Activated naive CD4-positive, alpha-beta T cell treated with anti-CD3 and anti-CD28 coated beads, Interleukin-2, amount 10 ng/mL, durations not matched to agents 7 days and 5 days (primary cell): ENCODE measurements at places on chromosomes 1 and 21.

- no peaks in the 10 kb centered on the region for H3K4me1 ChIP-seq
- H3K4me3 ChIP-seq: no peak overlapping the region
- no peak overlapping the region for H3K27ac ChIP-seq
Measured at GRCh38 chr1:55052221-55053142, 13.1 kb downstream of the PCSK9 start.

DNA sequence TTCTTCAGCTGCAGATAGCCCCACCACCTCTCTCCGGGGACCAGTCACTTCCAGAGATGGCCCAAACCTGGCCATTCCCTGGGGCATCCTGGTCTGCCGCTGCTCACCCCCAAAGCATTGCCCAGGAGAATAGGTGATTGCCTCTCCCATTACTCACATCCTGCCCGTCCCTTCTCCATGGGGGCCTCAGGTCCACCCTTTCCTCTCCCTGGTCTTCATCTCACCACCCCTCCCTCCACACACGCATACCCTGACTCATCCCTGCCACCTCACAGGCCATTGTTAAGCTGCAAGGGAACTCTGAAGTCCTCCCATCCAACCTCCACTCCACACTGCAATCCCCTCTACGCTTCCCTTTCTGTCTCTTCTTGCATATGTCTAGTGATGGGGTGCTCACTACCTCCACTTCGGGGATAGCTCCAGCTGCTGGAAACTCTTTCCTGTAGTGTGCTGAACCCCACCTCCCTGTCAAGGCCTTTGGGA lies at the start of gene PLEKHG5:
PLEKHG5 (minus strand) TSS at position 188 of the 483 bp plus-strand sequence. CDS start 14,096 bp downstream, outside the sequence.
- no peak for DNase-seq
- no peaks in the 10 kb centered on the region for H3K36me3 ChIP-seq
- H3K27me3 ChIP-seq: peaks cover 32% of the 10 kb centered on the region
- H3K27ac ChIP-seq: peak within 1 kb of the TSS; percentile 82

- no peaks in the 10 kb centered on the region for H3K4me1 ChIP-seq
- H3K36me3 ChIP-seq: no peaks in the 10 kb centered on the region
- H3K27ac ChIP-seq: no peak overlapping the region
Measured at GRCh38 chr1:44587796-44588460, 86.4 kb downstream of the TMEM53 start.

DNA sequence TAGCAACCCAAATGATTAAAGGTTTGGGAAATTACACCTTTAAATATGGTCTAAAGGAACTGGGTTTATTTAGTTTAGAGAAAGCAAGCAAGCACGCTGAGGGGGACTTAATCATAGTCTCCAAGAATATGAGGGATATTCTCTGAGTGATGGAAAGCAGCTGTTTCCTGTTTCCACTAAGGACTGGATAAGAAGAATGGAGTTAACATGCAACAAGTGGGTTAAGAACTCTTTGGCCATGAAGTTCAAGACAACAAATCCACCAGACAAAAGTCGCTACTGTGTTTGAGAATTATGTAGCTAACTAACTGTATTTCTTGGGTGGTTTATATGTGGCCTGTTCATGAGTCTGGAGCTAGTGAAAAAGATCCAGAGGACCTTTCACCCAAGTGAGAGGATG lies 85.7 kb downstream of the TGFB2 start:
- H3K4me1 ChIP-seq: no peaks in the 10 kb centered on the region
- H3K36me3 ChIP-seq: no peaks in the 10 kb centered on the region
- no peak overlapping the region for H3K27ac ChIP-seq
- no peaks in the 10 kb centered on the region for H3K27me3 ChIP-seq
- no peak overlapping the region for H3K4me3 ChIP-seq

GRCh38 chr21:41227357-41228005 lies 59.5 kb downstream of the BACE2 start:
- H3K27me3 ChIP-seq: peaks cover 7% of the 10 kb centered on the region
- no peaks in the 10 kb centered on the region for H3K36me3 ChIP-seq
- H3K27ac ChIP-seq: no peak overlapping the region
- DNase-seq: no peak
- peaks cover 15% of the 10 kb centered on the region for H3K4me1 ChIP-seq

DNA sequence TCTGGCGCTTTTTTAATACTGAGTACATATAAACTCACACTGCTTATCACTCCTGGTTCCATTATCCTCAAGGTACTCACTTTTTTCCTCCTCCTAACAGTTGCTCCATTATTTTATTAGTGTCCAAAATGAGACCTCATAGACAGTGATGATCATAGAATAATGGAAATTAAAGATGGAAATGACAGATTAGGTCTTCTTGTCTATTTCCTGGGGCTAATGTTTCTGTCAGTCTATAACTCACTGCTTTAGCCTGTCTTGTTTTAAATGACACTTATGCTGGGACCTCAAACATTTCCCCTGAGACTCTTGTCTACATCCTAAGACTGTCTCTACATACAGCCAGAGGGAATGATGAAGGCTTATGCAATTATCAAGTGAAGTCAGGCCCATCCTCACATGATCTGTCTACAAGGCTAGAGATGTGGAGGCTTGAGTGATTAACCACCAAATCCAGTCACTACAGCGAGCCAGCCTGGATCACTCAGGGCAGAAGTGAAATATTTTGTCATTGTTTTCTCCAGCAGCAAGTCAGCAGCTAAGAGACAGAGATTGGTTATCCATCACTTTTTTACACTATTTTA lies 152.1 kb downstream of the ASTN1 start:
- H3K27me3 ChIP-seq: no peaks in the 10 kb centered on the region
- H3K36me3 ChIP-seq: no peaks in the 10 kb centered on the region
- DNase-seq: no peak
- H3K27ac ChIP-seq: no peak overlapping the region
- H3K4me3 ChIP-seq: no peak overlapping the region

- no peak overlapping the region for H3K4me3 ChIP-seq
- peaks cover 17% of the 10 kb centered on the region for H3K27me3 ChIP-seq
- DNase-seq: no peak
- peak overlapping the region; percentile 88 for H3K27ac ChIP-seq
Measured at GRCh38 chr1:24190983-24191461, 3.9 kb upstream of the IFNLR1 start.

DNA sequence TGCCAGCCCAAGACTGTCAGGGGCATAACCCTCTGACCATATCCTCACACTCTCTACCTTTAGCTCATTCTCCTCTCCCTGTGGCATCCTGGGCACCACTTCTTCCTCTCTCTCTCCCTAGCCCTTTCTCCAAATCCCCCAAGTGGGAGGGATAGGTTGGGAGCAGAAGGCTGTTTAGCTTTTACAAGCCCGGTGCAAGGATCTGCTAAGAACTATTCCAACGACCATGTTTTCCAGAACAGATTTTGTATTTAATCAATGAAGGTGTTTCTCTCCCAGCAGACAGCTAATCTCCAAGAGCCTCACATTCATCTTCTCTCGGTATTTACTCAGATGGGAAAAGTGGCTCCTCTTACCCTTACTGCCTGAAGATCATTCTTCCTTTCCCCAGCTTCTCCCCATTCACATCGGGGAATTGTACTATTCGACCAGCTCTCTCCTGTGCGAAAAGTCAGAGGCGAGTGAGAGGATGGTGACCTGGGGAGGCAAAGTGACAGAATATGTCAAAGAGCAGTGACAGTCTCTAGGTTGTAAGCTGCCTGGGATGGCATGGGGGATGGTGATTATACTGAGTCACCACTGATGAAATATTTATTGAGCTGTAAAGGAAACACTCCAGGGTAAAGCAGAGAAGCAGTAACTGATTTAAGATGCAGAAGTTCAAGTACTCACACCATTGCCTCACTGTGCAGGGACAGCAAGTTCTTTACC lies 47.0 kb upstream of the RBM15 start:
- no peak overlapping the region for H3K27ac ChIP-seq
- H3K27me3 ChIP-seq: peaks cover 7% of the 10 kb centered on the region
- H3K36me3 ChIP-seq: no peaks in the 10 kb centered on the region
- H3K4me1 ChIP-seq: no peaks in the 10 kb centered on the region

DNA sequence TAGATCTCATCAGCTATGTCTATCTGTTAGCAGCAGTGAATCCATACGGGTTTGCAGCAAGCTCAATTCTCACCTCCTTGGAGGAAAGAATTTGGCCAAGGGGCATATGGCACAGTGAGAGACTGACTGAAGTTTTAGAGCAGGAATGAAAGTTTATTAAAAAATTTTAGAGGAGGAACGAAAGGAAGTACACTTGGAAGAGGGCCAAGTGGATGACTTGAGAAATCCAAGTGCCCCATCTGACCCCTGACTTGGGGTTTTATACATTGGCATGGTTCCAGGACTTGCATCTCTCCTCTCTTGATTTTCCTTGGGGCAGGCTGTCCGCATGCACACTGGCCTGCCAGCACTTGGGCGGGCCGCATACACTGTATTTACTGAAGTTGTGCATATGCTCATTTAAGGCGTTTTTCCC lies 9.2 kb upstream of the OSBPL9 start:
- no peak overlapping the region for H3K4me3 ChIP-seq
- H3K27me3 ChIP-seq: peaks cover 17% of the 10 kb centered on the region
- H3K36me3 ChIP-seq: no peaks in the 10 kb centered on the region
- no peak overlapping the region for H3K27ac ChIP-seq

DNA sequence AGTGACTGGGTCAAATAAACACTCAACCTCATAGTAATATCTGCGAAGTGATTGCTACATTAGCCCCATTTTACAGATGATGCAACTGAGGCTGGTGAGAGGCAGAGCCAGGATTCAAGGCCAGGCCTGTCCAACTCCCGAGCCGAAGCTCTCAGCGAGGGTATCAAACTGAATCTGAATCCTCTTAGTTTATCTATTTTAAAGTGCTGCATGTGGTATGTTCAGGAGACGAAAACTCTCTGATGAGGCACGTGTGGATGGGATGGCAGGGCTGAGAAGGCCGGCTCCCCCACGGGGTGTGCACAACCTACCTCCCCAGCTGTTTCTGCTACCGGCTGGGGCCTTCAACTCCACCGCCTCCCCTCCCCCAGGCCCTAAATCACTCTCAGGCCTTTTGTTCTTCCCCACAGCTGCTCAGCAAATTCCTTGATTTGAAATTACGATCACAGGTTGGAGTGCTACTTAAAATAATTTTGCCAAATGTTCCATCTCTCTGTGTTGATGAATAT lies 171.8 kb downstream of the TOMM20 start:
- H3K27me3 ChIP-seq: no peaks in the 10 kb centered on the region
- no peak for DNase-seq
- H3K4me1 ChIP-seq: peaks cover 57% of the 10 kb centered on the region

- peaks cover 13% of the 10 kb centered on the region for H3K36me3 ChIP-seq
- H3K4me3 ChIP-seq: no peak overlapping the region
- H3K4me1 ChIP-seq: peaks cover 59% of the 10 kb centered on the region
- no peak overlapping the region for H3K27ac ChIP-seq
- DNase-seq: peak; percentile 81
- H3K27me3 ChIP-seq: no peaks in the 10 kb centered on the region
Measured at GRCh38 chr1:9784508-9785133, 39.1 kb downstream of the CLSTN1 start.

DNA sequence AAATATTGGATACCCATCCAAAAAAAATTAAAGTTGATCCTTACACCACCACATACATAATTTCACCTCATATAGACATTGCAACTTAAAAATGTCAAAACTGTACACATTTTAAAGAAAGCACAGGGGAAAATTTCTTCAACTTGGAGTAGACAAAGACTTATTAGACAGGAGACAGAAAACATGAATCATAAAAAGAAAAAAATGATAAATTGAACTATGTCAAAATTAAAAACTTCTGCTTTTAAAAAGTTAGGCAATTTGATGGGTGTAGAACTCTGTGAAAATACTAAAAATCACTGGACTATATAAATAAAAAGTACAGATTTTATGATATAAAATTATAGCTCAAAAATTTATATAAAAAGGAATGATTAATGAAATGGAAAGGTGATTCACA lies 4.4 kb upstream of the OR10K1 start:
- H3K27ac ChIP-seq: no peak overlapping the region
- no peaks in the 10 kb centered on the region for H3K4me1 ChIP-seq
- H3K4me3 ChIP-seq: no peak overlapping the region
- no peak for DNase-seq
